ENCODE measurements at places on chromosomes 5 and 9.

- no peak for DNase-seq
Observed at GRCh38 chr5:160293901-160294561, 18.3 kb downstream of the CCNJL start.

DNA sequence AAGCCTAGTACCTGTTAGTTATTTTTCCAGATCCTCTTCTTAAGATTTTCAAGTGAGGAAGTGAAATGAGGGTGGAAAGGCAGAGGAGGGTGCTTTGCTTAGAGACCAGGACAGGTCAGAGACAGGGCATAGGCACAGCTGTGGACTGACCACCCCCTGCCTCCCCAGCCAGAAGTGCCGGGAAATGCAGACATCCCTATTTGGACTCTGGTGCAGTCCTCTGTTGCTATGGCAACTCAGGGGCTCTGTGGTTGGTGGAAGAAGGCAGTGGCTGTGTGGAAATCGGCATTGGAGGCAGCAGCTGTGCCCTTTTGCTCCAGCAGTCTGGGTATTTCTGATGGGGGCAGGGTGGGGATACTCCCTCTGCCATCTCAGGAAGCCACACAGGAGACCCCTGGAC lies 43.3 kb upstream of the NDFIP1 start:
- no peak for DNase-seq

GRCh38 chr5:150256410-150257064 lies 33.0 kb downstream of the CAMK2A start:
- no peak for DNase-seq

DNA sequence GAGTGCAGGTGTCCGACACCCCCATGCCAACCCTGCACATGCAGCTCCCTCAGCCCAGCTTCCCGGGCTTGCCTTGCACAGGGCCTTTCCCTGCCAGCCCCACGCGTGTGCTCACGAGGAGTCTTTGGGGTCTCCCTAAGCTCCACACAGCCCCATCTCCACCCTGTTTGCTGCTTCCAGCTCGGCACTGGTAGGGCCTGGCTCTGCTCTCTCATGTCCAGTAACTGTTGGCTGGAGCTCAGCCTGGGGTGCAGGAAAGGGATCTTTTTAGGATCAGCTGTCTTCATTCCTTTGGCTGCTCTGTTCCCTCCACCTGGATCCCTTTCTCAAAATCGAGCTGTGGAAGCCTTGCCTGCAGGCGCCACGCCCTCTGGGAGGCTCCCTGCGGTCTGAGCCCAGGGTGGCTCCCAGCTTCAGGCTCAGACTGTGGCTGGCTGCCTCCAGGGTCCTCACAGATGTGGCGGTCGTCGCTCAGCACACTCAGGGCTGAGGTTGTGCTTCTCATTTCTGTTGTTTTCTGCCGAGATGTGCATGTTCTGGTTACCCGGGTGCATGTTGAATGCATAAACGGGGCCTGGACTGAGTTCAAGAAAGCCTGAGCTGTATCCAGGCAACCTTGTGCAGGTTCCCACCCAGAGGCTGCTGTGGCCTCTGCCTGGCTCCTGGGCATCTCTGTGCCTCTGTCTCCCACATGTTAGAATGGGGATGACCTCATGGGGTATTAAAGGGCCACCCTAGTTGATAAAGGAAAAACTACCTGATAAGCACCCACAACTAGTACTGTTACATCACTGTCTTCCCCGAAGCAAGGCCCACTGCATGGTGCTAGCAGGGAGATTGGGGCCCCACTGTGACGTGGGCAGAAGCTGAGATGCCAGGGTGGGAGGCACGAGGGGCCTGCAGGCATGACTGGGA lies 4.3 kb downstream of the CACNA1B start:
- DNase-seq: no peak

DNA sequence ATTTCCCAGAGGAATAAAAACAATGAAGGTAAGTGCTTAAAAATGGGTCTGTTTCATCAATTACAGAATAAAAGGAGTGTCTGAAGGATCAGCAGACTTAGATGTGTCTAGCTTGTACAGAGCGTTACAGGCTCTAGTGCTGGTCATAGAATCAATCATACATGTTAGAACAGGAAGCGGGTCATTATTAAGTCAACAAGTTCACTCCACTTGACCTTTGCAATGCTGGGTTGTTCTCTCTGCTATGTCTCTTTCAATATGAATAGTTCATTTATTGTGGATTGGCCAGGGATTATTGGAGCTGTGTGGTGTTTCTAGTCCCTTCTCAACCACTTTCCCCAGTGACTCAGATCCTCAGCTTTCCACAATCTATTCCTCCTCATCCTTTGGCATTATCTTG lies 20.7 kb upstream of the EGFLAM start:
- no peak for DNase-seq

GRCh38 chr5:308672-309271 lies 12.7 kb upstream of the AHRR start:
- no peak for DNase-seq

DNA sequence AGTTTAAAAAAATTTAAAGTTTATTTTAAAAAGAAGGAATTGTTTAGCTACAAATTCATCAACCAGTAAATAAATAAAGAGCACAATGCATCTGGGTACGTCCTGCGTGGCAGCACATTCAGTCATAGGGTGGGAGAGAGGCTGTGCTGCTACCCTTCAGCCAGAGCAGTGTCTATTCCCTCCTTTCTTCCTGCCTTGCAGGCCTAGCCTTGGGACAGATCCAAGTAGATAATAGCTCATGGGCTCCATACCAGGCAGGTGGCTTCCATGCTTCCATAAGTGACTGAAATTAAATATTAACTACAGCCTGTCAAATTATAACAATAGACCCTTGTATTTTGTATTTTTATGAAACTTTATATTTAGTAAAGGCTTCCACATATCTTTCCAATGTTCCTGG lies 408.3 kb upstream of the RGMB start:
- no peak for DNase-seq

DNA sequence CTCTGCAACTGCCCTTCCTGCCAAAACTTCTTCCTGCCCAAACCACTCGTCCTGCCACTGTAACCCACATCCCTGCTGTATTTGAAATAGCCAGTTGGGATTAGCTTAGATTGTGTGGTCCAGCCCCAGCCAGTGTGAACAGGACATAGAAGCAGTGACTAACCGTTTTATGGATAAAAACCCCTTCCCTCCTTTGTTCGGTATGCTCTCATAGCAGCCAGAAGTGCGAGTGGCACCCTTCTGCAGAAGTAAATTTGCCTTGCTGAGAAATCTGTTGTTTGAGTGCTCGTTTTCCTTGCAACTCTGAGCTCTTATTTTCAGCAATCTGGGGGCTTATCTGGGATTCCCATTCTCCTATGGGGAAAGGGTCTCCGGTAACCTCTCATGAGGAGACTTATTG lies 470.0 kb downstream of the PRDM9 start:
- DNase-seq: no peak

DNA sequence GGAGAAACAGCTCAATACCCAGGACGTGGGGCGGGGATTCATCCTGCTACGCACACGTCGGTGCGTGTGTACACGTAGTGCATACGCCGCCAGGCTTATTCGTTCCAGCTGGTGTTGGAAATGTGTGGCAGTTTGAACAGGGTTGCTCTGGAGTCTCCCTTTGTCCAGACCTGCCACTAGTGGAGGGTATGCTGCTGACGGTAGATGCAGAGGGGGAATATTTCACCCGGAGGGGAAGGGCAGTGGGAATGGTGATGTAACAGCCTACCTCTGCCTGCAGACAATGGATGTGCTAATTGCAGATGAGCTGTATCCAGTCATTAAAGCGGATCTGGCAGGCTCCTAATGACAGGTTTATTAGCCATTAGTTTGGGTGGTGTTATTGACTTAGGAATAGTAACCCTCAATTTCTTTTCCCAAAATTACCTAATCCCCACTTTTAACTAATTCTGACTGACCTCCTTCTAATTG lies 142.7 kb downstream of the PAX5 start:
- no peak for DNase-seq

- no peak for DNase-seq
Observed at GRCh38 chr9:25936031-25936430, 257.8 kb upstream of the TUSC1 start.

DNA sequence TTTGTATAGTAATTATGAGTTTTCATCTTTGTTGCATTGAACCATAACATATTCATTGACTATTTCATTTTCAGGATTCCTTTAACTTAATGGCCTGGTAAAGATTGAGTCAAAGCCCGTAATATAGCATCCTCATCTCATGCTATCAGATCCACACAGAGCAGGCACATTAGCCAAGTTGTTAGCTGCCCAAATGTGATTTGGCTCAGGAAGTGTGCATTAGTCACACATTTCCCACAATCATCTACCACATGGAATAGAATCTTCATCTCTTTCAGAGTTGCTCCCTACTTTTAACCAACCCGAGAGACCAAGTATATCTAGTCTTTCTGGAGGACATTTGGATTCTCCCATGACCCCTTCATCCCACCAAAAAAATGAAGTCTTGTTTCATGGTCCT lies 481.0 kb upstream of the PTGER4 start:
- no peak for DNase-seq

GRCh38 chr5:177269976-177270375 lies 33.5 kb downstream of the RAB24 start:
- DNase-seq: no peak

- no peak for DNase-seq
Observed at GRCh38 chr5:41508696-41509398, 1.6 kb downstream of the PLCXD3 start.

DNA sequence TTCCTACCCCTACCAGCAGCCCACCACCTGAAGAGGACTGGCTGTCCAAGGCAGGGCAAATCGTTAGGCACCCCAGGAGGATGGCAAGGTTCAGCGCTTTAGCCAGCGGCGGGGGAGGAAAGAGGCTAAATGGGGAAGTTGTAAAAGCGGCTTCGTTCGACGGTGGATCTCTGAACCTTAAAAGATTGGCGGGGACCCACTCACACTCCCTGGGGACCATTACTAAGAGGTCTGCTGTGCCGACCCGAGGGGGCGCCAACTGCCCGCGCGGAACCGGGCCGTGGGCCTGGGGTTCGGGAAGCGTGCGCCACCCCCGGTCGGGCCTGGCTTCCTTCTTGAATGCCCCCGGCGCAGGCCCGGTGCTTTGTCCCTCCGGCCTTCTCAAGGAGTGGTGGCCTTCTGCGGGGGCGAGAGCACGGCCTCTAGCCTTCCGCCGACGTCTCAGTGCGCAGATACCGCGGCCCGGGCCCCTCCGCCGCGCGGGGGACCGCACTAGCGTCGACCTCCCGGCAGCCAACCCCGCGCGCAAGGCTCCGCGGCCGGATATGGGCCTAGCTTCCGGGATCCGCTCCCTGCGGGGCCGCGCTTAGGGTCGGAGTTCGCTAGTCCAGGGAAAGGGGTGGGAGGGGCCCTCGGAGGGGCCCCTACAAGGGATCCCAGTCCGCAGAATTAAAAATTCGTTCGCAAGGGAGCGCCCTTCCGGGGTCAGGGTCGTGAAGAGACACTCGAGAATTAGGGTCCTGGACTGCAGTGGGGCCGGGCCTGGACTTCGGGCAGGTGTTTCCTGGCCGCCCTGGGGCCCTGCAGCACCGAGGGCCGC lies 10.5 kb downstream of the NR2F1-AS1 start:
- DNase-seq: no peak
